Caudate nucleus (tissue), 63 donors: ENCODE measurements at places on chromosomes 13 and 19.

- DNase-seq = no peak
These were observed 694 bp downstream of the CLN5 start for GRCh38 chr13:76992548-76993001.

DNA sequence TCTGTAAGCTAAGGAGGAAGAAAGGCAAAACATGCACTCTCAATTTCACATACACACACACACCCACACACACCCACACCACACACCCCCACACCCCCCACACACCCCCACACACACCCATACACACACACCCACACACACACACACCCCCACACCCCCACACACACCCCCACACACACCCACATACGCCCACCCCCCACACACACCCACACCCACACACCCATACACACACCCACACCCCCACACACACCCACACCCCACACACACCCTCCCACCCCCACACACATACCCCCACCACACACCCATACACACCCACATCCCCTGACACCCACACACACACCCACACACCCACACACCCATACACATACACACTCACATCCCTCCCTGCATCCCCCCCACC is 276.1 kb downstream of the ABCC4 start:
- no peak for DNase-seq

DNA sequence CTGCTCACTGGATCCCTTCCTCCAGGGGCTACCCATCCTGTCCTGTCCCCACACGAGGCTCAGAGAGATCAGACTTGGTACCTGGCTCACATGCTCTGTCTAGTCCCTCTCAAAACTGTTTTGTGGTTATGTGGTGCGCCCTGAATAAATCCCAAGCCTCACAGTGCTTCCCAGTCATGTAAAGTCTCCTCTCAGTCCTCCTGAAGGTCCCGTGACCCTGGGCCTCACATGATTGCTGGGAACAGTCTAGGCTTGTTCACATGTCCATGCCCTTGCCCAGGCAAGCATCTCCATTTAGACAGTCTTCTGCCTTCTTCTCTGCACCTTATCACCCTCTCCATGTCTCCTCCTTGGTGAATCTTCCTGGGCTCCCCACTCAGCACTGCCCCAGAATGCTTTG is 36.0 kb upstream of the POU2F2 start:
- DNase-seq = no peak

- no peak for DNase-seq
These were observed 24.9 kb downstream of the RCN3 start for GRCh38 chr19:49552749-49553148.

DNA sequence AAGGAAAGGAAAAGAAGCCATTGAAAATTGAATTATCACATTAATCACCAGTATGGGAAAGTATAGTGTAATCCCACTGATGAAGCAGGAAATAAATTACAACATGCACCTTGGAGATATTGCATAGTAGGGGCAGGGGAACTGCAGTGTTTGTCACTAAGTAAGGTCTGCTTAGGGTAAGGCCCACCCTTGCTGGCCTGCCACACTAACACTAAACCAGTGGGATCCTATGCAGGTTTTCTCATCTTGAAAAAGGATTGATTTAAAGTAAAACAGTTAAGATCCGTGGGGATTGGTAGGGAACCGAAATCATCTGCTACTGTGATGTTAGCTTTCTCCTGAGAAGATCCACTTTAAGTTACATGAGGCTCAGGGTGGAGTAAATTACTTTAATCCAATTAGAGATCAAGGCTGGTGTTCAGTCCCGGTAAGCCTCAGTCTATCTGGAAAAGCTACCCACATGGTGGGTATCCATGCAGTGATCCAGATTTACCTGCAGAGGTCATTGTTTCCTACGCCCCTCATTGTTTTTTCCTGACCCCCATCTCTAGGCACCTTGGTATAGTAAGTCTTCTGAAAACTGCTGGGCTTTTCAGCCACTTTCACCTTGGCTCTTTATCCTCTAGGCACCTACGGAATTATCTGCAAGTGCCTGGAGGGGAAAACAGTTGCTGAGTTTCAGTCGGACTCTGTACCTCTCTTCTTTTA is 1014.9 kb upstream of the ATXN8OS start:
- no peak for DNase-seq

DNA sequence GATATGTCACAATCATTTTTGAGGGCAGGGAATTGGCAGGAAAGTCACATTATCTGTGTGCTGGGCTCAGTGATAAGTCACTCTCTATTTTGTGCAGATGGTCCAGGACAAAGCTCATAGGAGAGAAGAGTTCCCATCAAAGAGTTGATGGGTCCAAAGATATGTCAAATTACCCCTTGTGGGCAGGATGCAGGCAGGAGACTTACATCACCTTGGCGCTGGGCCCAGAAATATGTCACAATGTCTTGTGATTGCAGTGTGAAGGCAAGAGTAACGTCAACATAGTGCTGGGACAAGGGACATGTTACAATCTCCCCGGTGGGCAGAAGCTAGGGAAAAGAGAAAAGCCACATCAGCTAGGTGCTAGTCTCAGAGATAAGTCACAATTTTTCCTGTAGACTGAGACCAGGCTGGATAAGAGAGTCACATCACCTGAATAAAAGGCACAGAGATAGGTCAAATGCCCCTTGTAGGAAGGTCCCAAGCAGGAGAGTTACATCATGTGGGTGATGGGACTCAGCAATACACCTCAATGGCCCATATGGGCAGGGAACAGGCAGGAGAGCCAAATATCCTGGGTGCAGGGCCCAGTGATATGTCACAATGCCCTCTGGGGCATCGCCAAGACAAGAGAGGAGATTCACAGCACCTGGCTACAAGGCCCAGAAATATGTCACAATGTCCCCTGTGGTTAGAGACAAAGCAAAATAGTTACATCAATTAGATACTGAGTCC is 47.9 kb downstream of the ZNF99 start:
- no peak for DNase-seq

GRCh38 chr19:2820112-2820702 is 539 bp downstream of the ZNF554 start:
- DNase-seq = no peak

DNA sequence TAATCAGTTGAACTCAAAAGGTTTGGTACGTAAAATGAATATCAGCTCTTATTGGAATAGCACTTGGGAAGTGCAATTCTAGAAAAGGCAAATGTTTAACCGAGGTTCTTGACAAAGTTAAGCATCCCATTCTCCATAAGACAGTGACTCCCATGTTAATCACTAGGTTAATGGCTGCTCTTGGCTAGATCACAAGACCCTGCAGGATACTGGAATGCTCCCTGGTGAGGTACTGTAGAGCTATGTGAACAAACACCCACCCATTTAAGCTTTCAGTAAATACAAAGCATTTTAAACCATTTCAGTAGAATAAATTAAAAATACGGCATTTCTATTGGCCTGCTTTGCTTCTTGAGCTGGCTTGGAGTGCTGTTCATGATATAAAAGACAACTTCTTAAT is 56.5 kb downstream of the TDRD3 start:
- no peak for DNase-seq

- DNase-seq = no peak
These were observed 46.6 kb downstream of the SMARCA4 start for GRCh38 chr19:11007385-11007784.

GRCh38 chr13:110356362-110356761 is 49.3 kb downstream of the COL4A2 start:
- no peak for DNase-seq

DNA sequence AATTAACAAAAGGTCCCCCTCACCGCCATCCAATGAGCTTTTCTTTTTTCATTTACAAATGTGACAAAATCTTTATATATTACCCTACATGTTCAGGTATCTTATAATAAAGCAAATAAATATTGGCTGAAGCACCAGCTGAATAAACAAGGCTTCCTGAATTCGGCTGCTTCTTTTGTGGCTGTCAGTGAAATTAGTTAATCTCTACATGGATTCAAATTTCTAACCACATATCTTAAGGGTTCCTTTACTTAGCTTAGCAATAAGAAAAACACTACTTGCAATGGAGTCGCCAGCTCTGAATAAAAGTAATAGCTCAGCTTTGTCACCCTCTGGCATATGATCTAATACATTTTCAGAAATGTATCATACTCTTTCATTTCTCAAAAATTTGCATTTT is 104.3 kb downstream of the CCNA1 start:
- no peak for DNase-seq

DNA sequence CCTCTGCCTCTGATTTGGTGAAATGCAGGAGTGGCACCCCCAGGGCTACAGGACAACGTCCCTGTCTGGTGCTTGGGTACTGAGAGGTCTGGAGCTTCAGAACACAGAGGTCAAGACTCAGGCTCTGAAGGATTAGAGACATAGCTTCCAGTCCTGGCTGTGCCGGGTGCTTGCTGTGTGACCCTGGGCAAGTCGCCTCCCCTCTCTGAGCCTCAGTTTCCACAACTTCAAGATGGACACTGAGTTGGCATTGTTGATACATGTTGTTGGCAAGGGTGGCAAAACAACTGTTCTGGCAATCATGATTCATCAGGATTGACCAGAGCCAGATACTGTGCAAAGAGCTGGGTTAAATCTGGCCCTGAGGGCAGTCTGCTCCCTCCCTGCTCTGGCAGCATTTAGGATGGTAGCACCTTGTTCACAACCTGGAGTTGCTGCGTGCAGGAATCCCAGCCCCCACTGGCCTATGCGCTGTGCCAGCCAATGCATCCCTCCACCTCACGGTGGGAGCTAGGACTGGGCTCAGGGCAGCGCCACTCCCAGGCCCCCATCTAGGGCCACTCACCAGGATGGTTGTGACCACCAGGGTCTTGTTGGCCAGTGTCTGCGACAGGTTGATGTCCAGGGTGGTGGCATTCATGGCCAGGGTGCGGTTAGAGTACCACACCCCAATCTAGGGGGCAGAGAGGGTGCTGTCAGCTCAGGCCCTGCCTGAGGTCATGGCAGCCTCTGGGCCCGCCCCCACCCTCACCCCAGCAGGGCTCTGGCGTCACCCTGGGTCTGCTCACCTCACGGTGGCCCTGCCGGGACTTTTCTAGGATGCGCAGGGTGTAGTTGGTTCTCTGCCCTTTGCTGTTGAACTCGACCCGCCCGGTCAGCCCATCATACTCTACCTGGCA is 16.7 kb downstream of the GRIK5 start:
- no peak for DNase-seq

DNA sequence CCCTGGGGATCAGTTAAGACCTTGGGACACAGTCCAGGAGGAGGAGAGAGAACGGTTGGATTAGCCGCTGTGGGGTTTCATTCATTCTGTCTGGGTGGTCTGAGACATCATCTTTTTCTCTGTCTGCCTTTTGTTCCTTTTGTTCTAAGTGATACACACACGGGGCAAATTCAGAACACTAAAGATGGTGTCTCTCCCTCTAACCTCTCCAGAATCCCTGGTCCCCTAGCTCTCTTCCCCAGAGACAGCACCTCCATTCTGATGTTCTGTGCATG is 5.0 kb downstream of the BICRA start:
- no peak for DNase-seq

GRCh38 chr13:25494698-25495411 is 123.1 kb downstream of the ATP8A2 start:
- no peak for DNase-seq

DNA sequence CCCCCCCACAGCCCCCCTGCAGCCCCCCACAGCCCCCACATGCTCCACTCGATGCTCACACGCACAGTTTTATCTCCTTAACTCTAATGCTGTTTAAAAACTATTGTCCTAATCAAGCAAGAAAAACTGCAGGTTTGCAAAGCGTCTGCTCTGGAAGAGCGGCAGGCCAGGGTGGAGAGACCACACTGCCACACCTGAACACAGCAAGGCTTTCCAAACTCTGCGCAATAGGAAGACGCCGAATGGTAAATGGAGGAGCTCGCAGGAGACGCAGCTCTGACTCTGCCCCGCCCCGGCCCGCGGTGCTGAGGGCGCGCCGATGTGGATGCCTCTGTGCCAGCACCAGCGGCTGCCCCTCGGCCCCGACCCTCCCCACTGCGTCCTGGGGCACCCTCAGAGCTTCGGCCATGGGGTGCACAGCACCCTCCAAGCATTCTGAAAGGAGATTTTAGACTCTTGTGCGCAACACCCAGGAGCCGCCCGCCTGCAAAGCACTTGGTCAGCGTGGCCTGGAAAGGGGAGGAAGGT is 32.4 kb downstream of the RASA3 start:
- DNase-seq = no peak

GRCh38 chr19:16002406-16003384 is 53.9 kb downstream of the OR10H4 start:
- DNase-seq = no peak

DNA sequence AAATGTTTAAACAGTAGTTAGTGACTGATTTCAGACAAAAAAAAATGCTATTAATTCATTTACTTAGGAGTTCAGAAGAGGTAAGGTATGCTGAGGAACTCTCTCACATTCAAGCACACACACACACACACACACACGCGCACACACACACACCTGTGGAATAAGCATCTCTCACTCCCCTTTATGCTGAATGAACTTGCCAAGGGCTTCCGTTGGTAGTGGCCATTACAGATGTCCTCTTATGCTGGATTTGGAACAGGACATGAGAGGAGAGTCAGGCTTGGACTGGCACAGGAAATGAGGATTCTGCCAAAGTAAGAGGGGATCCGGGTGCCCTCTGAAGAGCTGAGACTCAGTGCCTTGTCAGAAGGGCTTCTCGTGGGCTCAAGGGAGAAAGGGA is 463.4 kb upstream of the MIR17HG start:
- no peak for DNase-seq

GRCh38 chr13:40456397-40456953 is 210.0 kb downstream of the FOXO1 start:
- DNase-seq = no peak

GRCh38 chr19:5297272-5297669 is 43.3 kb downstream of the PTPRS start:
- no peak for DNase-seq

DNA sequence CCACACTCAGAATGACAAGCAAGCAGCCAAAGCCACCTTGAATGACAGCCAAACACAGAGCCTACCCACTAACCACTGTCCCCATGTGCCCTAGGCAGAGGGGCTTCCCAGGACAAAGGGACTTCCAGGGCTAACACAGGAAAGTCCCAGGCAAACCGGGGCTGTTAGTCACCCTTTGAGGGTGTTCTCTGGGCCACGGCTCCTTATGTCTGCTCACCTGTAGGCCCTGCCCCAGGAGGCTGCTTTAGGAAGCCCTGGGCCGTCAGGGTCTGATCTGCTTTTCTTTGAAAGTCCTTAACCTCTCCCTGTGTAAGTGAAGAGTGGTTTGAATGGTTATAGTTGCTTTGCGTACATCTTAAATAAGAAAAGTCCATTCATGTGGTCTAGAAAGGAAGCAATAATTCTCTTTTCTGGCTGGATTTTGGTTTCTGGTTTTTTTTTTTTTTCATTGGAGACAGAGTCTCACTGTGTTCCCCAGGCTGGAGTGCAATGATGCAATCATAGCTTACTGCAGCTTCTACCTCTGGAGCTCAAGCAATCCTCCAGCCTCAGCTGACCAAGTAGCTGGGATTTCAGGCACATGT is 161.4 kb downstream of the EFNB2 start:
- no peak for DNase-seq

- no peak for DNase-seq
These were observed 151.0 kb downstream of the DPF1 start for GRCh38 chr19:38072776-38073750.

DNA sequence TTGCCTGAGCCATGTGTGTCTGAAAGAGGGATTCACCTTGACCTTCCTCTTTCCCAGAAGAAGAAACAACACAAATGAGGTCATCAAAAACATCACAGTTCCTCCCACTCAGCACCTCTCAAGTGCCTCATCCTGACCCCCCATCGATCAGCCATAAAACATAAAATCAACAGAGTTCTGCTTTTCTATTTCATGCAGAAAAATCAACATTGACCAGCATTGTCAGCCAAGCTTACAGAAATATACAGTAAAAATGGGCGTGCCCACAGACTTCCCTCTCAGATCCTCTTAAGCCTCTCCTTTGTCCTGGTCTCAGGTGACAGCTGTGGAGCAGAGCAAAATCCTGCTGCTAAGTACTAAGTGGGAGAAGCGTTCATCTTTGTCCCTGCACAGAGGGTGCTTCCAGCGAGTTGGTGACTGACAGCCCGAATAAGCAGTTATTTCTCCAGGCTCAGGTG is 213.3 kb downstream of the OLFM4 start:
- DNase-seq = no peak
